Lower leg skin (tissue), 4 donors: ENCODE measurements at places on chromosomes 4 and X.

DNA sequence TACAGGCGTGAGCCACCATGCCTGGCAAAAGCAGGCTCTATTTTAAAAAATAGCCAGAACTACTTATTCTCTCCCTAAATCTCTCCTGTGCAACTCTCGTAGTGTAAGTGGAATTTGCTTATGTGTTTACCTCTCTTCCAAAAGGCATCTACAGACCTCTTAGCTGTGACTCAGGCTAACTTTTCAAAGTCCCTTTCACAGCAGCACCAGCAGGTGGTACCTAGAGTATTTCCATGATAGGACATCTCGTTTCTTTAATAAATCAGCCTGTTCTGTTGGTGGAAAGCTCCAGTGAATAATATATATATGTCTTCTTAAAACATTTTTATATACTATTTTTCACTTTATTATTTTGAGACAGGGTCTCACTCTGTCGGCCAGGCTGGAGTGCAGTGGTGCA, 89.0 kb downstream of the NSUN7 start:
- DNase-seq: no peak

GRCh38 chr4:5783486-5783885, 72.5 kb downstream of the EVC start:
- no peak for DNase-seq

GRCh38 chr4:7861440-7861881, 78.2 kb downstream of the AFAP1 start:
- no peak for DNase-seq

- DNase-seq: no peak
Measured at GRCh38 chrX:100750883-100751282, 19.0 kb upstream of the SYTL4 start.

DNA sequence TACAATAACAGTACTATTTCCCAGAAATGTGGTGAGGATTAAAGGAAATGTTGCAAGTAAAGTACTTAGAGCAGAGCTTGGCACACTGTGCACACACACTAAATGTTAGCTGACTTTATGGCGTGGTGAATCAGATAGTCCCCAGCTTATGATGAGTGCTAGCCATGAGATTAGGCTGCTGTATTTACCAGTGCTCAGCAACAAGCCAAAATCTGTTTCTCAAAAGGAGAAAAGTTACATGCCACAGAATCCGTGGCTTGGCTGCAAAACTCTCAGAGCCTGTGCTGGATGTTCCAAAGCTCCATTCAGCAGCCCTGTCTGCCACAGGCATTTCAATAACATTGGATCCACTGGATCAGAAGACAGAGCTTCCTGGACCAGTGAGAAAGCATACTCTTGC, 12.8 kb upstream of the STBD1 start:
- DNase-seq: no peak

- DNase-seq: no peak
Measured at GRCh38 chrX:57752866-57753265, 72.8 kb upstream of the NLRP2B start.

DNA sequence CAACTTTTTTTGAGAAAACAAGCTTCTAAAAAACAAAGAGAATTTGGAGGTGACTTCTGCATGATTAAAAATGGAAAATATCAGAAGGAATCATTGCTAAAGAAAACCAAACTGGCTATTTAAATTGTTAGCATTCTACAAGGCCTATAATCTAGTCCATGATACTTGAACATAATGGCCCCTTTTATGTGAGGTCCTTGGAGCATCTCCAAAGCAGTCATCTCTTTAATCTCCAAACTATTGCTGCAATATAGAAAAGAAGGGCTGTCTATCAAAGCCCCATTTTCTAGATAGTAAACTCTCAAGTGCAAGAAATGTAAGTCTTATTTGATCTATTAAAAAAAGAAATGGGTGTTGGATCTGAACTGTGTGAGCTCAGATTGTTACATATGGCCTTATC, 615.1 kb downstream of the CENPC start:
- no peak for DNase-seq

DNA sequence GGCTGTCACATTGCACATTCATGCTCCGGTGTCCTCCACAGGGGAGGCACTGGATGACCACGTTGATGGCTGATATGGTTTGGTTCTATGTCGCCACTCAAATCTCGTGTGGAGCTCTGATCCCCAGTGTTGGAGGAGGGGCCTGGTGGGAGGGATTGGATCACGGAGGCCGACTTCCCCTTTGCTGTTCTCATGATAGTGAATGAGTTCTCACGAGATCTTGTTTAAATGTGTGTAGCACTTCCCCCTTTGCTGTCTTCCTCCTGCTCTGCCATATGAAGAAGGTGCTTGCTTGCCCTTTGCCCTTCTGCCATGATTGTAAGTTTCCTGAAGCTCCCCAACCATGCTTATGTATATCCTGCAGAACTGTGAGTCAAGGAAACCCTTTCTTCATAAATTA, 22.3 kb upstream of the NAT8L start:
- peak; percentile 60 for DNase-seq
